A549 (cell line): ENCODE measurements at places on chromosomes 3 and 15.

- DNase-seq, result peak; percentile 46
These were observed 47.4 kb downstream of the TMEM266 start for GRCh38 chr15:76107169-76107568.

- no peak for DNase-seq
These were observed 108.6 kb upstream of the MRPS22 start for GRCh38 chr3:139235192-139235591.

DNA sequence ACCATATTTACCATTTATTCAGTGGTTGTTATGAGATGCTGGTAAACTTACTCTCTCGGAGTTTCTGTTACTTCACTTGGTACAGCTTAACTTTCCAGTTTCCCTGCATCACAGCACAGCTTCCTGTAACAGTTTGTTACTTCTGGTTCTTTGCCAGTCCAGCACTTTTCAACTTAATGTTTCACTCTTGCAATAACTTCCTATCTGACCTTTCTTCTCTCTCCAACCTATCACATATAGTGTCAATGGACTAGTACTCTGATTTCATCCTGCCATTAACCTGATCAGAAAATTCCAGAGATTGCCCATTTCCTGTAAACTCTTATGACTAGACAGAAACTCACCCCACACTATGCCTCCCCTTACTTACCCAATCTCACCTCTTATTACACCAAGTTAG is 3.9 kb upstream of the ATP11B start:
- no peak for DNase-seq

- DNase-seq, result no peak
These were observed 1.4 kb downstream of the FYTTD1 start for GRCh38 chr3:197750858-197751737.

- no peak for DNase-seq
These were observed 75.7 kb downstream of the SPSB4 start for GRCh38 chr3:141126661-141127343.
